Karpas-422 (cell line): ENCODE measurements at places on chromosomes 11 and 22.

GRCh38 chr11:45385844-45386243, 99.7 kb upstream of the SYT13 start:
- no peak for DNase-seq
- no peaks in the 10 kb centered on the region for H3K36me3 ChIP-seq
- no peaks in the 10 kb centered on the region for H3K27me3 ChIP-seq
- no peak overlapping the region for H3K4me3 ChIP-seq
- no peak overlapping the region for H3K27ac ChIP-seq
- H3K4me1 ChIP-seq, result no peaks in the 10 kb centered on the region; the same call in 1 of the 2 replicates

DNA sequence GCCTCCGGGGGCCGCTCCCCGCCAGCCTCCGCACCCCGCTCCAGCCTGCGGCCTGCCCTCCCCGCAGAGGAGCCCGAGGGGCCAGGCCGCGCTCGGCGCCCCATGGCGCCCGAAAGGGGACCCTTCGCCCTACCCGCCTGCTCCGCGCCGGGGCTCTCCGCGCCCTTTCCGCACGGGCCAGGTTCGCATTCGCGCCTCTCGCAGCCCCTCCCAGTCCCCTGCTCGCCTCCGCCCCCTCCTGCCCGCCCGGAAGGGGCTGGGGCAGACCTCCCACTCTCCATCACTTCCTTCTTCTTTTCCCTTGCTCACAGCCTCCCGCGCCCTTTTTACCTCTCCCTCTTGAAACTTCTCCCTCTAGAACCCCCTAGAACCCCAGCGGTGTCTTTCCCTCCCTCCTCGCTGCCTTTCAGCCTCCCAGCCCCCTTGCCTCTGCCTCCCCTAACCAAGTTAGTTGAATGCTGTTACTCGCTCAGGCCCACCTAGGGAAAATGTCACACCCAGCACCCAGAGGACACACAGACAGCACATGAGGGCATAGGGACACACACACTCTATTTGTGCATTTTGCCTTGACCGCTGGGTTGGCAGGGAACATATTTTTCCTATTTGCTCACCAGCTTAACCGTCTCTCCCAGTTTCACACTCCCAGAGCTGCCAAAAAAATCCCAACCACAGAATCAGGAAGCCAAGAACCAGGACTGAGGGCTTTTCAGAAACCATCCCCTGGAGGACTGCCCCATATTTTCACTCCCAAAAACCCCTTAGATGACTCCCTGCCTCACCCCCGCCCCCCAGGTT, at the start of gene SLC43A3:
SLC43A3 (minus strand) TSS at position 193 of the 798 bp plus-strand sequence. CDS start 949 bp downstream, outside the sequence.
- DNase-seq, result peak; percentile 94
- H3K27me3 ChIP-seq, result no peaks in the 10 kb centered on the region
- H3K27ac ChIP-seq, result peak within 1 kb of the TSS; percentile 58; the same call in 1 of the 2 replicates
- H3K4me3 ChIP-seq, result peak within 1 kb of the TSS; percentile 77
- peaks cover 32% of the 10 kb centered on the region for H3K36me3 ChIP-seq
- H3K4me1 ChIP-seq, result peaks cover 32% of the 10 kb centered on the region

DNA sequence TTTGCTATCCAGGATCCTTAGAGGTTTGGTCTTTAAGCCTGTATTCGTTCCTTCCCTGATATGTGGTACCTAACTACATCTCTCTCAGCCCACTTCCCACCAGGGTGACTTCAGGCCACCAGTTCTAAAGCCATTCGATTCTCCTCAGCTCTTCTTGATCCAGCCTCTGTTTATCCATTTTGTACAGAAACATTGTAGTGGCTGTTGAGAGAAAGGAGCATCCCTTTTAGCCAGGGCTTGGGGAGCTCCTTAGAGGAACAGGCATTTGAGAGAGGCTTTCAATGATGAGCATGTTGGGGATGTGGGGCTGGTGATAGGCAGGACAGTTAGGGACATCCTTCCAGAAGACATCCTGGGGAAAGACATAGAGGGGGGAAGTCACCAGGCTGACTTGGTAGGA, 17.9 kb downstream of the UBE2L3 start:
- H3K4me1 ChIP-seq, result peaks cover 32% of the 10 kb centered on the region
- no peak for DNase-seq
- no peak overlapping the region for H3K27ac ChIP-seq
- H3K36me3 ChIP-seq, result no peaks in the 10 kb centered on the region

- H3K36me3 ChIP-seq, result no peaks in the 10 kb centered on the region
- no peak overlapping the region for H3K27ac ChIP-seq
- DNase-seq, result peak; percentile 95
- peaks cover 2% of the 10 kb centered on the region; the same call in 1 of the 2 replicates for H3K27me3 ChIP-seq
- no peak overlapping the region for H3K4me3 ChIP-seq
- H3K4me1 ChIP-seq, result no peaks in the 10 kb centered on the region
Observed at GRCh38 chr11:94623120-94623735, 56.1 kb downstream of the PIWIL4 start.

- no peaks in the 10 kb centered on the region for H3K4me1 ChIP-seq
- H3K27ac ChIP-seq, result no peak overlapping the region
- no peak for DNase-seq
- H3K27me3 ChIP-seq, result no peaks in the 10 kb centered on the region
Observed at GRCh38 chr11:31986201-31986889, 104.5 kb upstream of the RCN1 start.

GRCh38 chr11:57359896-57360690, 20.9 kb downstream of the PRG3 start:
- H3K27me3 ChIP-seq, result no peaks in the 10 kb centered on the region
- no peaks in the 10 kb centered on the region for H3K36me3 ChIP-seq
- H3K4me3 ChIP-seq, result no peak overlapping the region

DNA sequence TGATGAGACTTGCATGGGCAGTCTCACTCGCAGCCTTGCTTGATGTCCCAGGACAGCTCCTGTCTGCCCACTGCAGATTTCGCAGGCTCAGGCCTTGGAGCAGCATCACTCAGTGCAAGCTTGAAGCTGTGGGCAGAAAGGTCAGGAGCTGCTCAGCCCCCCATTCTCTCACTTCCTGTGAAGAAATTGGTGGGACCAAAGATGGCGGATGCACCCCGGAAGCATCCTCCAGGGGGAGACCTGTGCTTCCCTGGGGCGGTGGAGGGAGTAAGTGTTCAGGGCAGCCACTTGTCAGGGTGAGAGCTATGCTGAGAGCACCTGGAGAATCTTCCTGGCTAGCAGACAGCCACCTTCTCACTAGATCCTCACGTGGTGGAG, 11.3 kb downstream of the PLAAT2 start:
- H3K4me1 ChIP-seq, result no peaks in the 10 kb centered on the region
- DNase-seq, result no peak
- no peaks in the 10 kb centered on the region for H3K36me3 ChIP-seq

DNA sequence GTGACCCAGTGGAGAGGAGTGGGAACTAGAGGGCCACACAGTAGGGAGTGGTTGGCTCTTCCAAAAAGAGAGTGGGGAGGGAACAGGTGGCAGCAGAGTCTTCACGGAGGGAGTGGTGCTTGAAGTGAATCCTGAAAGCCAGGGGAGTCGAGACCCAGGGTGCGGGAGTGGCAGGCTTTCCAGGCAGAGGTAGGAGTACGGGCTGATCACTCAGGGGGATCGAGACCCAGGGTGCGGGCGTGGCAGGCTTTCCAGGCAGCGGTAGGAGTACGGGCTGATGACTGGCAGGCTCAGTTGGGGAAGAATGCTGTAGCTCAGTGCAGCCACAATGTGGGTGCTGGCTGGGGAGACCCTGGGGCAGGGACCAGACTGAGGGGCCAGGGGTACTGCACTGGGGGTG, 148.2 kb downstream of the TBC1D22A start:
- no peaks in the 10 kb centered on the region for H3K27me3 ChIP-seq
- no peak overlapping the region for H3K4me3 ChIP-seq
- no peak for DNase-seq
- no peaks in the 10 kb centered on the region for H3K4me1 ChIP-seq
- peaks cover 13% of the 10 kb centered on the region; the same call in 1 of the 2 replicates for H3K36me3 ChIP-seq
- H3K27ac ChIP-seq, result no peak overlapping the region

- H3K36me3 ChIP-seq, result no peaks in the 10 kb centered on the region
- no peaks in the 10 kb centered on the region for H3K27me3 ChIP-seq
- no peak overlapping the region for H3K4me3 ChIP-seq
- H3K27ac ChIP-seq, result no peak overlapping the region
- no peak for DNase-seq
Observed at GRCh38 chr11:9273376-9274336, 8.5 kb upstream of the DENND5A start.

DNA sequence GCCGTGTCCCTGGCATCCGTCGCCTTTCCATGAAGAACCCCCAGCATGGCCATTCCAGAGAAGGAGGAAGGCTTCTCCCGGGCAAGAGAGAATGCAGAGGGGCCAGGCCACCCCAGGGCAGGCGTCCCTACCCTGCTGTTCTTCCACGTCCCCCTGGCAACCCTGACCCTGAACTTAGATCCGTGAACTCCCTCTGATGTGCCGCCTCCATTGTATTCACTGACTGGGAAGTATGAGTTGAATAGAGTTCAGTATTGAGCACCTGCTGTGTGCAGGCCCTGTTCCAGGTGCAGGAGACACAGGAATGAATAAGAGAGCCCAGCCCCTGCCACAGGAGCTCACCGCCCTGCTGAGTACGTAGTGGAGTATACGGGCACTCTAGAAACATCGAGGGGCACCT, 29.1 kb upstream of the RELT start:
- H3K4me3 ChIP-seq, result no peak overlapping the region
- H3K27ac ChIP-seq, result no peak overlapping the region
- H3K4me1 ChIP-seq, result no peaks in the 10 kb centered on the region
- H3K27me3 ChIP-seq, result no peaks in the 10 kb centered on the region

- no peak overlapping the region for H3K4me3 ChIP-seq
- no peak for DNase-seq
- no peaks in the 10 kb centered on the region for H3K27me3 ChIP-seq
- no peak overlapping the region for H3K27ac ChIP-seq
Observed at GRCh38 chr11:132427611-132428010, 1057.2 kb downstream of the NTM start.

DNA sequence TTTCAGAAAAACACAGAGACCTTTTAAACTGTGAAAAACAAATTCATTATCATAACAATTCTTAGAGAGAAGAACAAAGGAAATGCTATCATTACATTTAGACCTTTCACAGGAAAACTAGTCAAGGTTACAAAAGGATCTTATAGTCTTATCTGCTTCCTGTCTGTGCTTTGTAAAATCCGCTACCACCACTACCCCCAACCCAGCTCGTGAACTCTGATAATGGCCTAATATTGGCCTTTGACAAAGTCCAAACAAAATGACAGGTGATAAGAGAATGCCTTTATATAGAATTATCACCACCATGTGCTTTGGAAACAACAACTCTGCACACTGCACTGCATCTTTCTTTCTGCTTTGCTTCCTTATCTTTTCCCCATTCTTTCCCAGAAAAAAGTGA, 272.5 kb downstream of the SBF2 start:
- H3K4me3 ChIP-seq, result no peak overlapping the region
- peak; percentile 25 for DNase-seq
- H3K27me3 ChIP-seq, result no peaks in the 10 kb centered on the region
- no peaks in the 10 kb centered on the region for H3K4me1 ChIP-seq

- no peaks in the 10 kb centered on the region for H3K27me3 ChIP-seq
- no peak overlapping the region for H3K4me3 ChIP-seq
- peaks cover 64% of the 10 kb centered on the region for H3K4me1 ChIP-seq
- DNase-seq, result no peak
- H3K27ac ChIP-seq, result no peak overlapping the region
- no peaks in the 10 kb centered on the region for H3K36me3 ChIP-seq
Observed at GRCh38 chr22:22843848-22844247, 43.8 kb upstream of the IGLL5 start.

- peaks cover 45% of the 10 kb centered on the region for H3K36me3 ChIP-seq
- H3K27ac ChIP-seq, result peak overlapping the region; percentile 99
- H3K4me3 ChIP-seq, result peak overlapping the region; percentile 26; the same call in 1 of the 2 replicates
- DNase-seq, result no peak
- peaks cover 81% of the 10 kb centered on the region for H3K4me1 ChIP-seq
- no peaks in the 10 kb centered on the region for H3K27me3 ChIP-seq
Observed at GRCh38 chr22:40434745-40435144, 64.4 kb downstream of the SGSM3 start.

DNA sequence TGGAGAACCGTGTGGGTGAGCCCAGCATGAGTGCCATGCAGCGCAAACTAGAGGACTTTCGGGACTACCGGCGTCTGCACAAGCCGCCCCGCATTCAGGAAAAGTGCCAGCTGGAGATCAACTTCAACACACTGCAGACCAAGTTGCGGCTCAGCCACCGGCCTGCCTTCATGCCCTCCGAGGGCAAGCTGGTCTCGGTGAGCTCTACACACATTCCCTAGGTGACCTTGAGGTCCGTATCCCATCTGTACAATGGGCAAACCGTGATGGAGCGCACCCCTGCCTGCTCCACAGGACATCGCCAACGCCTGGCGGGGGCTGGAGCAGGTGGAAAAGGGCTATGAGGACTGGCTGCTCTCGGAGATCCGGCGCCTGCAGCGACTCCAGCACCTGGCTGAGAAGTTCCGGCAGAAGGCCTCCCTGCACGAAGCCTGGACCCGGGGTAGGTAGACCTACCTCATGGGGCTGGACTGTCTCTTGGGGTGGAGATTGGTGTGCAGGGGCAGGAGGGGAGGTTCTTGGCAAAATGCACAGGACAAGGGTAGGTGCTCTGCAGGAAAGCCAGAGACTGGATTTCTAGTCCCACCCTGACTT, 10.6 kb downstream of the CTSF start:
- H3K36me3 ChIP-seq, result no peaks in the 10 kb centered on the region
- no peak for DNase-seq
- H3K4me1 ChIP-seq, result no peaks in the 10 kb centered on the region
- H3K27ac ChIP-seq, result no peak overlapping the region
- H3K27me3 ChIP-seq, result no peaks in the 10 kb centered on the region
- H3K4me3 ChIP-seq, result no peak overlapping the region

- H3K36me3 ChIP-seq, result no peaks in the 10 kb centered on the region
- H3K27me3 ChIP-seq, result no peaks in the 10 kb centered on the region
- peaks cover 64% of the 10 kb centered on the region for H3K4me1 ChIP-seq
- H3K4me3 ChIP-seq, result 0 out of 2 replicates have a peak overlapping the region, but pooled peaks have one; percentile 14
- H3K27ac ChIP-seq, result peak overlapping the region; percentile 75
- peak; percentile 69 for DNase-seq
Observed at GRCh38 chr11:121394785-121395184, 57.3 kb upstream of the SORL1 start.

- H3K36me3 ChIP-seq, result no peaks in the 10 kb centered on the region
- H3K27me3 ChIP-seq, result no peaks in the 10 kb centered on the region
- H3K27ac ChIP-seq, result no peak overlapping the region
- no peak overlapping the region for H3K4me3 ChIP-seq
Observed at GRCh38 chr11:124842305-124842704, 22.9 kb upstream of the ROBO3 start.

DNA sequence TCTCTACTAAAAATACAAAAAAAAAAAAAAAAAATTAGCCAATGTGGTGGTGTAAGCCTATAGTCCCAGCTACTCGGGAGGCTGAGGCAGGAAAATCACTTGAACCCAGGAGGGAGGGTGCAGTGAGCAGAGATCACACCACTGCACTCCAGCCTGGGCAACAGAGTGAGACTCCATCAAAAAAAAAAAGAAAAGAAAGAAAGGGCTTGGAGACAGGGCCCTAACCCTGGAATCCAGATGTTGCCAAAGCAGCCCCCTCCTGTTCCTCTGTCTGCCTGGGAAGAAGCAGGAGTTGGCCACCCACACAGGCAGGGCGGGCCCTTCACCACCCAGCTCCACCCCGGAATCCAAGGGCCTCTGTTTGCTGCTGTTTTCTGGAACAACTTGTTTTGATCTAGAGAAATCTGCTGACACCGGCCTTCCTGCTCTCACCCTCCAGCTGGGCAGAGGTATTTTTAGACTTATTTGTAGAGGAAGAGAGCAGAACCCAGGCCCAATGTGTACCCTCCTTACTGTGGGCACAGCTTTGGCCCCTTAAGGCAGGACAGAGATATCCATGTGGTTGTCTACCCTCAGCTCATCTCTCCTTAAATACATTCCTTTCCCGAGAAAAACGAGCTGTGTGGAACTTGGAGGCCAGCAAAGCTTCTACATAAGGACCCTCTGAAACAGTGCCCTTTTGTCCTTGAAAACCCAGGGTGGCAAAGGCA, 2.7 kb upstream of the NEAT1 start:
- H3K4me3 ChIP-seq, result peak overlapping the region; percentile 63
- H3K4me1 ChIP-seq, result peaks cover 90% of the 10 kb centered on the region
- H3K27me3 ChIP-seq, result no peaks in the 10 kb centered on the region
- DNase-seq, result peak; percentile 72
- no peaks in the 10 kb centered on the region for H3K36me3 ChIP-seq
- peak overlapping the region; percentile 97 for H3K27ac ChIP-seq
